ENCODE measurements at places on chromosomes 1 and 21. TPM values are rescaled to one million over a fixed set of nuclear protein-coding genes. Genes with fewer than 3 reads are reported as not detected.

GRCh38 chr1:234772345-234773147, 162.6 kb upstream of the IRF2BP2 start:
- peak; percentile 99 for DNase-seq

GRCh38 chr21:29382030-29382654, 83.4 kb downstream of the BACH1 start:
- DNase-seq, result peak; percentile 83

- no peak for DNase-seq
These were observed 7.7 kb upstream of the CLIC4 start for GRCh38 chr1:24737368-24738117.

Gene ADAMTSL4
- 5.3 TPM for total RNA-seq

DNA sequence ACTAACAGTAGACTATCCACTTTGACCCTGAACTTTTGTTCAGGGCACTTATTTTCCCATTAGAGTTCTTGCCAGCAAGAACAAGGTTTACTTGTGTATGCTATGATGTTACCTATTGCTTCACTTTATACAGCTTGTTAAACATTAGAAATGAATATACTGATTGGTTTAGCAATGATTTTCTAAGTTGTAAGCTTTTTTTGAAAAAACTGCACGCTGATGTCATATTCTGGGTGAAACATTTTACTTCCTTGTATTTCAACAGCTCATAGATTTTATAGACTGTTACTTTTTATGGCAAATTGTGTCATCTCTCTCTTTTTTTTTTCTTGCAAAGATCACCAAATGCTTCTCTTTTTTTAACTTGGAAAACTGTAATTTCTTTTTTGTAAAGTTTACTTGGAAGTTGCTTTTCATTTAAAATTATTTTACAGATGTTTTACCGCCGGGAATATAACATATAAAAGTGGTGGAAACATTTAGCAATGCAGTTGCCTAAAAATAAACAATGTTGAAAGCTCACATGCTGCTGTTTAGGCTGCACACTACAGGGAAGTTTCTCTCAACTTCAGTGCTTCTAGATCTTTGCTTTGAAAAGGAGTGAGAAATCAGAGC, 215.3 kb upstream of the NFIA start:
- no peak for DNase-seq

DNA sequence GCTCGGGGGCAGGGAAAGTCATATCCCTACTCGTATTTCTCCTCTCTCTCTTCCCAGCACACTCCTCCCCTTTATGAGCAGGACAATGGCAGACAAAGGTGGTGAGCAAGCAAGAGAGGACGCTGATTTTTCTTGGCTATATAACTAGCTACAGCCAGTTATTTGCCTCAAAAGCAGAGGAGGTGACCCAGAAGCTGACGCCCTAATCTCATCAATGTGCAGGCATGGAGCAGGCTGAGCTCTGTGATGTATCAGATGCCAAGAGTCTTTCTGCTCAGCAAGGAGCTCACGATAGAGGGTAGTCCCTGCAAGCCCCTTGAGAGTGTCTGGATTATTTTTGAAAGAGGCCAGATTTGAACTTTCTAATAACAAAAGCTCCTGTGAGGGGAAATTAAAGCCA, 75.5 kb downstream of the ASTN1 start:
- no peak for DNase-seq

DNA sequence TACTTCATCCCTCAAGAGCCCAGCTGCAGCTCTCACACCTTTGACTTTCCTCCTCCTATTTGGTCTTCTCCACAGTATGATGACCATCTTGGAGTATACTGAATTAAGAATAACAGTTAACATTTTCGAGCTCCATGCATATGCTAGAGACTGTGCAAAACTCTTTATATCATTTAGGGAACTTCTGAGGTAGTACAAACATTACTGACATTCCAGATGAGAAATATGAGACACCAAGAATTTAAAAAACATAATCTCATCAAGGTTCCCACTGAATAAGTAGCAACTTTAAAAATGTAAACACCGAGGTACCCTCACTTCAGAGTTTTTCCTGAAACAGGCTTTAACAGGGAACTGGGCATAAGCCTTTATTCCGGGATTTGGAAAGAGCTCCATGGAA, 22.7 kb downstream of the FMO3 start:
- DNase-seq, result peak; percentile 8

DNA sequence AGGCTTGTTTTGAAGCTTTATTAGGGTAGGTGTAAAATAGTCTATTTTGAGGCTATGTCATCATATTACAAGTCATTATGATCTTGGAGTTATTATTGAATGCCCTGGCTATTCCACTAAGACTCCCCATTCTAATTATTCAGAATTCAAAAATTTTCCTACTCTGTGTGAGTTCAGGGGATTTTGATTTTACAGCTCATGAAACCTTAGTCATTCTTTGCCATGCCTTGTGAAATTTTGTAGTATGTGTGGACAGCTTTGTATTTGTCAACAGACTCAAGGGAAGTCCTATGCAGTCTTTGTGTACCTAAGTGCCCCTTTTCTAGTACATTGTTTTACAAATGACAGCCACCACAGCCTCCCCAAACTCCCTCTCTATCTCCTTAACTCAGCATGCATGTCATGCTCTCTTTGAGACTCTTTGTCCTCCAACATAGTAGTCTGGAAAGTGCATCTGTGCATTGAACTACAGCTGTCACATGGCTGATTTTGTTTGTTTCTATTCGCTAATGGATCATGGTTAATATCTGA, 28.0 kb downstream of the CD1D start:
- no peak for DNase-seq

Gene FCRL1
- not detected for total RNA-seq

- DNase-seq, result peak; percentile 16
These were observed 7.0 kb upstream of the IGSF21 start for GRCh38 chr1:18100491-18101063.

DNA sequence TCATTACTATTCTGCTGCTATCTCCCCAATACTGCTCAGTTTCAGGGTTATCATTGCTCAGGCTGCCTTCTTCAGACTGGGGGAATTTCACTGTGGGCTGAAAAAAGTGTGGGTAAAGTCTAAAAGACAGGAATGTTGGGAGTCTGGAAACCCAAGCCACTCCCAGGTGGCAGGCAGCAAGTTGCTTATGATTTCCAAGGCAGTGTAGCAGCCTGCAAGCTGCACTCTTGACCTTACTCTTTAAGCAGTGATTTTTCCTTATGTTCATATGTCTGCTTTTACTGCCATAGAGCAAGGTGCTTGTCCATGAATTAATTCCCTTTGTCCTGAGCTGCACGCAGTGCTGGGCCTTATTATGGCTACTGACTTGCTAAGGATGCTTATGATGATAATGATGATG, 53.1 kb downstream of the PHC2 start:
- DNase-seq, result peak; percentile 25

DNA sequence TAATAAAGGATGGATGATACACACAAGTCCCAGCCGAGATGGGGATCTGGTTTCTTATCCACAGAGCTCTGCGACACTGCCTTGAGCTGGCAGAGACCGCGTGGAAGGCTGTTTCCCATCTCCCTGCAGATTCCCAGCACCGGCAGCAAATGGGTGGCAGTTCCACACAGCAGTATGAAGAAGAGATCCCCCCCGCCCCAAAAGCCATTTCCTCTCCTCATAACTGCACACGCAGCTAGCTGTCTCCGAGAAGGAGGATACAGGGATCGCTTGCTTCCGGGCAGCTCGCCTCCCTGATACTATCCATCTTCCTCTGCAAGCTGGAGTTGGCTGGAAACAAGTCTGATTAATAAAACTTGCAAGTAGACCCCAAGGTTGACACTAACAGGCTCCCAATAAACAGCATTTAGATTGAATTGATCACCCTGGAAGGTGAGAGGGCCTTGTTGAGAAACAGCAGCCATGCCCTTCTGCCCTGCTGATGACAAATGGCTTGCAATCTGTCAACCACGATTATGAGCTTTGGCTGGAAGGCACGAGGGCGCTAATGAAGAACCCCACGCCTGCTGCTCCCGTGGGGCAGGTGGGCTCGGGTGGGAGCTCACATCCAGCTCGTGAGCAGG, 642.3 kb downstream of the AJAP1 start:
- no peak for DNase-seq

DNA sequence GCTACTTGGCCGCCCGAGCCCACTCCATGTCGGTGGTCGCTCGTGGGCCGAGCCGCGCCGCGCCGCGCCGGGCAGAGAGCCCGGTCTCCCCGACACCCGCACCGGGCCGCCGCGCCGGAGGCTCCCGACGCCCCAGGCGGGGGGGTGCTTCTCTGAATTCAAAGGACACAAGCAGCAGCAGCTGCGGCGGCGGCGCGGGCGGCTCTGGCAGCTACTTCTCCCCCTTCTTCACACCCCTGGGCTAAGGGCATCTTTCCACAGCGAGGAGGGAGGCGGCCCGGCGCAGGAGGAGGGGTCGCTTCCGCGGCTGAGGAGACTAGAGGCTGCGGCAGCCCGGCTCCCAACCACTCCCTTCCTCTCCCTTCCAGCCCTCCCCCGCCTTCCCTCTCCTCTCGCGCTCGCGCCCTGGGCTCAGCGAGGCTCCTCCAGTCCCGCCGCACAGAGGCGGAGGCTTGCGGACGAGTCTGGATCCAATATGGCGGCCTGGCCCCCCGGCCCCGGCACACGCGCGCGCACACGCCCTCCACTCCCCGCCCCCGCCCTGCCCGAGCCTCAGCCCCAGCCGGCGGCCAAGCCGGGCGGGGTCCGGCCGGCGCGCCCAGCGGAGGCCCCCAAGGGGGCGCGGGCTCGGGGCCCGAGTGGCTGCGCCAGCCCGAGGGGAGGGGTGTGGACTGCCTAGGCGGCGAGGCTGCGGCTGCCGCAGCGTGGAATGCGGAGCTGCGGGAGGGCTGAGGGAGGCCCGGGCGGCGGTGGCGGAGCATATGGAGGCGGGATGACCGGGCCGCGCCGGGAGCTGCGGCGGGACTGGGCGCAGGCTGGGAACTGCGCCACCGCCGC, at the start of gene CDC42BPA:
TSS of gene CDC42BPA (minus strand) at position 477 of the 837 bp plus-strand sequence. CDS start 1,310 bp downstream, outside the sequence.
- peak; percentile 80 for DNase-seq

Gene KISS1
- 2.7 TPM for total RNA-seq

DNA sequence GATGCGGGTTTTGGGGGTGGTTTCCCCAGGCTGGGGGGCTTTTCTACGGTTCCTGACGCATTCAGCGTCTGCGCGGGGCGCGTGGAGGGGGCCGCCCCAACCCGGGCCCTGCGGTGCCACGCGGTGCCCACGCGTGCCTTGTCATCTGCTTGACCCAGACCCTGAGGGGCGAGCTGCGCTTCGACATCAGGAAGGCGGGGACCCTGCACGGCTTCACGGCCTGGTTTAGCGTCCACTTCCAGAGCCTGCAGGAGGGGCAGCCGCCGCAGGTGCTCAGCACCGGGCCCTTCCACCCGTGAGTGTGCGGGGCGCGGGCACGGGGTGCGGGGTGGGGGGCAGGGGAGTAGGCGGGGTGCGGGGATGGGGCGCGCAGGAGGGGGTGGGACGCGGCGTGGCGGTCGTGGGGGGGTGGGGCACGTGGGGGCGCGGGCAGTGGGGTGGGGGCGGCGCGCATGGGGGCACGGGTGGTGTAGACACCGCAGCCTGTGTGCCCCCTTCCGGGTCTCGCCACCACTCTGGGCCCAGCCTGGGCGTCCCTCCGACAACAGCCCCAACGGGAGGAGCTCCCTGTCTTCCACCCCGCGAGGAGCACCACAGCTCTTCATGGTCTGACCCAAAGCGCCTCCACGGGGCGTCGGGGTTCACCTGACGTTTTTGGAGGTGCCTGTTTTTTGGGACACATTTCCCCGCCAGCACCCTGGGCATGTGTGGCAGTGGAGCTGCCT, 26.3 kb downstream of the PRMT2 start:
- no peak for DNase-seq

Gene CFAP107
- not detected for total RNA-seq

DNA sequence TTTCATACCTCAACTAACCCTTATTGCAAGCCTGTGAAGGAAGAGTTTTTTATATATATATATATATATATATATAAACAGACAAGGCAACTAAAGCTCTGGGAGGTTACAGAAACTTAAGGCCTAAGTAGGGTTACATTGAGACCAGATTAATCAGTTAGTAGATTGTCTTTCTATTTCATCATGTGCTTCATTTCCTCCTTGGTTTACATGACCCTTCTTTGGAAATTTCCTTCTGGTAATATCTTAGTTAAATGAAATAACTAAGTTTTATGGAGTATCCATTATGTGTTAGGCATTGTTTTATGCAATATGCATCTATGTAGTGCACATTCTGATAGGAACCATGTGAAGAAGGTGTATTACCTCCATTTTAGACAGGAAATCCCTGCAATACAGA, 112.7 kb downstream of the FGGY start:
- no peak for DNase-seq

Gene EVI5
- total RNA-seq, result 80.4 TPM

Gene GJA9
- not detected for total RNA-seq

Measured in astrocyte (in vitro differentiated cells and primary cell).